Body of pancreas (tissue), 4 donors: ENCODE measurements at places on chromosomes 12 and 14. TPM values are rescaled to one million over a fixed set of nuclear protein-coding genes. Genes with fewer than 3 reads are reported as not detected.

KERA gene
- total RNA-seq, result not detected

GRCh38 chr12:29552324-29552927 is 54.9 kb upstream of the OVCH1 start:
- H3K36me3 ChIP-seq, result no peaks in the 10 kb centered on the region
- peak; percentile 69 for DNase-seq
- H3K4me1 ChIP-seq, result no peaks in the 10 kb centered on the region
- no peak overlapping the region for H3K27ac ChIP-seq

DNA sequence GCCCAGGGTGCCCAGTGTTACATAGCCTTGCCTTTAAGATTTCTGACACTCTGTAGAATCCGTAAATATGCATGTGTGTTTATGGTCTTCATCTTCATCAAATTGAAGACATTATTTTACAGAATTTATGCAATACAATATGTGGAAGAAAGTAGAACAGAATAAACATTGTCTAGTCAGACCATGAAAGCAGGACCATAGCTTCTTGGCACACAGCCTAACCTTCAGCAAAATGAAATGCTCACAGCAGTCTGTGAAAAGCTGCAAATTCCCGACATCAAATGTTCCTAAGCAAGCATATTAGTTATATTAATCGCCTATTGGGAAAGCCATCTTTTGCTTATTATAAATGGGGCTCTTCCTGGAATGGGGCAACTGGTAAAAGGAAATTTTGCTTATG is 111.3 kb upstream of the GARIN2 start:
- H3K4me3 ChIP-seq, result no peak overlapping the region
- H3K36me3 ChIP-seq, result no peaks in the 10 kb centered on the region
- no peaks in the 10 kb centered on the region for H3K27me3 ChIP-seq

ATXN7L3B gene
- total RNA-seq, result 16.8 TPM

DNA sequence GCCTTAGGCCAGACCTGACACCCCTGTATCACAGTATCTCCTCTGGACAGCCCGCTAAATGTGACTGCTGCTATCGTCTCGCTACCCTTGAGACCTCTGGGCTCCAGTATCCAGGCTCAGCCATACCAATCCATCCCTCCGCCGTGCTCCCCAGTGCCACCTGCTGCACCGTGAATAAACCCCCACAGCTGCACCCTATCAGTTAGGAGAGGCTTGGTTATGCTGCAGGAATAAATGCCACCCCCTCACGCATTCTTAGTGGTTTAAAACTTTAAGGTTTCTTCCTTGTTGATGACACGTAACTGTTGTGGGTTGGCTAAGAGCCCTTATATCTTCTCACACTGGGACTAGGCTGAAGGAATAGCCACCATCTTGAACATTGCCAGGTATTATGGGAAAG is 12.1 kb downstream of the CCDC63 start:
- no peaks in the 10 kb centered on the region for H3K27me3 ChIP-seq
- no peaks in the 10 kb centered on the region for H3K4me1 ChIP-seq
- no peak for DNase-seq
- no peaks in the 10 kb centered on the region for H3K36me3 ChIP-seq
- no peak overlapping the region for H3K27ac ChIP-seq

GRCh38 chr12:14937014-14937413 is 1.3 kb downstream of the ERP27 start:
- no peak for DNase-seq
- no peak overlapping the region for H3K4me3 ChIP-seq
- peak overlapping the region; percentile 85 for H3K27ac ChIP-seq
- H3K27me3 ChIP-seq, result no peaks in the 10 kb centered on the region
- no peaks in the 10 kb centered on the region for H3K36me3 ChIP-seq

TNFAIP2 gene
- 22.1 TPM for total RNA-seq
